NCI-H1417 (cell line): ENCODE measurements at places on chromosomes 2 and 18.
A peak's percentile ranks its signal among the peaks of the same experiment; 100 is the strongest.

- DNase-seq = no peak
These were observed 15.4 kb upstream of the TET3 start for GRCh38 chr2:73969356-73969755.

DNA sequence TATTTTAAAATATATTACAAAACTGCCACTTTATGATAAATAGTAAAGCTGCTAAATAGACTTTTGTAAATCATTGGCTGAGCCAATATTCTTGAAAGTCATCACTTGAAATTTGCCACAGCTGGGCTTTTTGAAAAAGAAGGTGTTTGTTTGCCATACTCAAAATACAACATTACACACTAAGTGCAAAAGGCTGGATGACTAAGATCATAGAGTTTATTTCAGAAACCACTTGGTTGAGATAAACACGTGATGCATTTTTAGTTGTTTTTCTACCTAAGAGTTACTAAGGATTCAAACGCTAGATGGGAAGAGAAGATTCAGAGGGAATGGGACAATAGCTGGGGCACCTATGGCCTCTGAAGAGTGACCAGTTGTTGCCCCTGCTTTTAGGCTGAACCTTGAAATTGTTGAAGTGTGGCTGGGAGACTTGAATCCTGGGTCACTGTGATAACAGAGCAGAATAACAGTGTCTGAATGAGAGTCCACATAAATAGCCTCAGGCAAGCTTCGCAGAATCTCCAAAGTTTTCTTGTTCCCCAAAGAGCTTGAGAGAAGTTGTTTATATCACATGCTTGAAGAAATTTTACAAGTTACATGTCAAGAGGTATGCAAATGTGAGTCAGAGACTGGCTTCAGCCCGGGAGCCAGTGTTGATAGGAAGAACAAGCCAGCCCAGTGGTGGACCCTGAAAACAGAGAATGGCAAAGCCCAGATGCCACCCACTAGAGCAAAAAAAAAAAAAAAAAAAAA is 409.8 kb downstream of the GPD2 start:
- no peak for DNase-seq

GRCh38 chr2:239401881-239402233 is 1.0 kb upstream of the HDAC4 start:
- DNase-seq = peak; percentile 95

- no peak for DNase-seq
These were observed 81.9 kb downstream of the CD226 start for GRCh38 chr18:69865776-69866175.

DNA sequence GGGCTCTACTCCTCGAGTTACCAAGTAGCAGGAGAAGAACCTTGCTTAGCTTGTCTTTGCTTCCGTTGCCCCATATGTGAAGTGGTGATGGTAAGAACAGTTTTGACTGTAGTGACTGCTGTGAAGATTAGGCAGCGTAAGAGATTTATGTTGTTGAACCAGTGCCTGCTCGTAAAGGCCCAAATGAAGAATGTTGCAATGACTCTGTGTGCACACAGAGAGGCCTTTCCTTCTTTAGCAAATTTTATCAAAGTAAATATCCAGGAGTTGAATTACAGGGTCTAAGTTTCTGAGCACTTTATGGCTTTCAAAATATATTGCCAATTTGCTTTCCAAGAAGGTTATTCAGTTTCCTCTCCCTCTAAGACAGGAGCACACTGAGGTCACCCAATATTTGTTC is 14.5 kb downstream of the NTSR2 start:
- DNase-seq = no peak

DNA sequence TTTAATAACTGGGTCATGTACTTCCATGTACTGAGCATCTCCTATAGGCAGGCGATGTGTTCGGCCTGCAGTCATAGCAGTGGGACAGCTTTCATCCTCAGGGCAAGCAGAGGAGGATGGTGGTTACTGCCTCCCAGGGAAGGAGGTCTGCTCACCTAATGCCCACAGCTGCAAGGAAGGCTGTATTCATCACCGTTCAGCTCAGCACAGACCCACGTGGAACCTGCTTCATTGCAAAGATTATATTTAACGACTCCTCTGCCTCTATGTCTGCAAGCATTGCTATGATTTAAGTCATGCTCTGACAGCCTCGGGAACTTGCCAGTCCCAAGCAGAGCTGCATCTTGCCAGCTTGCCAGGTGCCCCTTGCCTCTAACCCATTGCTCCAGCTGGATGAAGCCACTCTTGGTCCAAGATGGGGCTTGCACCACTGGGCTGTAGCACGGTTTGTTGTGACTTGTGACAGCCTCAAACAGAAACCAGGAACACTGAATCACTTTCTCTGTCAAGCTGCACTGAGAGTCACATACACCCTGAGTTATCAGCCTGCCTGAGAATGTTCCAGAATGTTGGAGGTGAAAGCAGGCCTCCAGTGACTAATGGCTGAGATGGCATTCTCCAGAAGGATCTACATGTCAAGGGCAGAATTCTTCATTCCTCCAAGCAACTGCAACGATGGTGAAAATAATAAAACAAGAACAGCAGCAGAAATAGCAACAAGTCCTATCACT is 651.1 kb upstream of the ID2 start:
- DNase-seq = no peak

GRCh38 chr2:43363120-43363519 is 136.7 kb upstream of the ZFP36L2 start:
- peak; percentile 22 for DNase-seq

DNA sequence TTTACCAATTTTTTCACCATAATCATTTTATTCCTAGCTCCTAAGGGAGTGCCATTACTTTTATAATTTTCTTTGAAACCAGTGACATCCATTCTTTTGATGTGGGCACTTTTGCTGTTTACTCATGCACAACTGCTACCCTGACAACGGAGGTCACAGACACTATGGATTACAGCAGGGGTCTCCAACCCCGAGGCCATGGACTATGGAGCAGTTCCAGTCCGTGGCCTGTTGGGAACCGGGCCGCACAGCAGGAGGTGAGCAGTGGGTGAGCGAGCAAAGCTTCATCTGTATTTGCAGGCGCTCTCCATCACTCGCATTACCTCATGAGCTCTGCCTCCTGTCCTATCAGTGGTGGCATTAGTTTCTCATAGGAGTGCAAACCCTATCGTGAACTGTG is 34.6 kb downstream of the PRPF40A start:
- DNase-seq = peak; percentile 15

GRCh38 chr2:222592176-222592575 is 63.7 kb downstream of the FARSB start:
- no peak for DNase-seq

GRCh38 chr18:48035556-48035860 is 105.0 kb upstream of the SMAD2 start:
- no peak for DNase-seq

DNA sequence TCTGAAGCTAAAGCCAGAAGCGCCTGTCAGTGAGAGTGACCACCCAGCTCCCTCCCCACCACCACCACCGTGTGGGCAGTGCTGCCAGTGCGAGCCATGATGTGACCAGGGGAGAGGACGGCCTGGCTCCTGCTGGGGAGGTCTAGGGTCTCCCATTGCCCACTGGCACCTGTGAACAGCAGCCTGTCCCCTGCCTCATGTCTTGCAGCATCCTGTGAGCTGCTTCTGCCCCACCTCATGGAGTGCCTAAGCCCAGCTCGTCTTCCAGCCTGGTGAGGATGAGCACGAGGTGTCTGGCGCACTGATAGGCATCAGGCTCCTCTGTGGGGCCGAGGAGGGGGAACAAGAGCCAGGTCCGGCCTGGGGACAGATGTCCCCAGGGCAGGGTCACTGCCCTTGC is 61.4 kb downstream of the FAM168B start:
- no peak for DNase-seq

GRCh38 chr2:225400546-225401400 is 1.3 kb downstream of the NYAP2 start:
- peak; percentile 28 for DNase-seq

GRCh38 chr18:75106746-75107145 is 102.2 kb downstream of the PTGR3 start:
- no peak for DNase-seq

- DNase-seq = peak; percentile 65
These were observed 370.6 kb upstream of the UBE2E3 start for GRCh38 chr2:180609626-180610340.

DNA sequence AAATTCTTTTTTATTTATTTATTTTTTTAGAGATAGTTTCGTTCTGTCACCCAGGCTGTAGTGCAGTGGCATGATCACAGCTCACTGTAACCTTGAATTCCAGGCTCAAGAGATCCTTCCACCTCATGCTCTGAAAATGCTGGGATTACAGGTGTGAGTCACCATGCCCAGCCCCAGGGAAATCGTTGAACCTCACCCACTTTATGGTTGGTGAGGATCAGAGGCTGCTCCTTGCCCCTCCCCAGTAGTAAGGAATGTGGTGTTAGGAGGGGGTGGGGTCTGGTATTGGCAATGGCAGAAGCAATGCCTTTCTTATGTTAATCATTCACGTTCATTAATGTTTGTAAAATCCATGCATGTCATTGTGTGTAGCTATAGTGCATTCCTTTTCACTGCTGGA is 161.9 kb downstream of the SUCLG1 start:
- no peak for DNase-seq

DNA sequence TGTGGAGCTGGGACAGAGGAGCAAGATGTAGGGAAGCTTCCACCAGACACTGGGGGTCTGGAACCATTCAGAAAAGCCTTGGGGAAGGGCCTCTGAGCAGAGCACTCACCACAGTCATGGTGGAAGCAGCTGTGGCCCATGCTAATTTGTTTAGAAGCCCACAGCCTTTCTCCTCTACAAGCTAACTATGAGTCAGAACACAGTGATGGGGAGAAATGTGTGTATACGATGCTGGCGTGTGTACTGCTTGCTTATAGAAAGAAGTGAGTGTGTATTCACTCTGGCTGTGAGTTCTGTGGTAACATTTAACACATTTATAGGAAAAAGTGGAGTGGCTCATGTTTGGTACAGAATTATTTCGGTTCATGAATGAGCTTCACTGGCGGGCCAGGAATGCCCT is 157.0 kb upstream of the ACAA2 start:
- DNase-seq = no peak

DNA sequence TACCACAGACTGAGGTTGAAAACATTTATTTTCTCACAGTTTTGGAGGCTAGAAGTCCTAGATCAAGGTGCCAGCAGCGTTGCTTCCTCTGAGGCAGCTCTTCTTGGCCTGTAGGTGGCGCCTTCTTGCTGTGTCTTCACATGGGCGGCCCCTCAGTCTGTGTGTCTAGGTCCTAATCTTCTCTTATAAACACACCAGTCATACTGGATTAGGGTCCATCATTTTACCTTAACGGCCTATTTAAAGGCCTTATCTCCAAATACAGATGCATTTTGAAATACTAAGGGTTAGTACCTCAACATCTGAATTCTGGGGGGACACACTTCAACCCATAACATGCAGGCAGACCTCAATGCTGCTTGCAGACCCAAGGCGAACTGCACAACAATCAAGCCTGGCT is 4.4 kb upstream of the RMC1 start:
- DNase-seq = peak; percentile 47

- DNase-seq = no peak
These were observed 176.6 kb downstream of the SH3RF3 start for GRCh38 chr2:109305490-109306167.

DNA sequence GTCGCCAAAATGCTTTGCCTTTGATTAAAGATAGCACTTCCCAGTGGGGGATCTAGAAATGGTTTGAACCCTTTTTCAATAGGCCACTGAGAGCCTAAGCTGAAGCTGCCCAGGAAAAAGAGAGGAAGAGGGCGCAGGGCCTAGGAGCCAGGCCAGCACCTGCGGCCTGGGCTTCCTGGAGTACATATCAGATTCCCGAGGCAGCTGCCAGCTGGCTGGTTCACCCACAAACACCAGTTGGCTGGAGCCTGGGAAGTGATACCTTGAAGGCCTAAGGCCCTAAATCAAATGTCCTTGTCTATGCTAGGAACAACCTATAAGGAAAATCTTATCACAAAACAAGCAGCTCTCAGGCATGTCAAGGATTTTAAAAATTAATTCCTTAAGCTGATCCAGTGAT is 37.1 kb downstream of the ANKRD44 start:
- DNase-seq = peak; percentile 76

DNA sequence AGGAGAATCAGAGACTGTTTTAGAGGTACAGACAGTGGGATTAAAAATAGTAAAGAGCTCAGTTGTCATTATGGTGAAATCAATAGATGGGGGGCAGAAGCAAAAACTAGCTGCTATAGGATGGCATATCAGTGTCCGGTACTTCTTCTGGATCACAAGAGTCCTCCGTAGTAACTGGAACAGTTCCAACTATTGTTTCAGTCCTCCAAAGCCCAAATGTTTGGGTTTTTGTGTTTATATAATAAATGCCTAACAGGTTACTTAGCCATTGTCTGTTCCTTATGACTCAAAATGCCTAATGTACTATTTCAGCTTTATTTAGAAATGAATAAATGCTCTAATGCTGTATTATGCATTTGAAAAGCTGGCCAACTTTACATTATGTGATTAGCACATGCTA is 401.2 kb downstream of the PTH2R start:
- no peak for DNase-seq

DNA sequence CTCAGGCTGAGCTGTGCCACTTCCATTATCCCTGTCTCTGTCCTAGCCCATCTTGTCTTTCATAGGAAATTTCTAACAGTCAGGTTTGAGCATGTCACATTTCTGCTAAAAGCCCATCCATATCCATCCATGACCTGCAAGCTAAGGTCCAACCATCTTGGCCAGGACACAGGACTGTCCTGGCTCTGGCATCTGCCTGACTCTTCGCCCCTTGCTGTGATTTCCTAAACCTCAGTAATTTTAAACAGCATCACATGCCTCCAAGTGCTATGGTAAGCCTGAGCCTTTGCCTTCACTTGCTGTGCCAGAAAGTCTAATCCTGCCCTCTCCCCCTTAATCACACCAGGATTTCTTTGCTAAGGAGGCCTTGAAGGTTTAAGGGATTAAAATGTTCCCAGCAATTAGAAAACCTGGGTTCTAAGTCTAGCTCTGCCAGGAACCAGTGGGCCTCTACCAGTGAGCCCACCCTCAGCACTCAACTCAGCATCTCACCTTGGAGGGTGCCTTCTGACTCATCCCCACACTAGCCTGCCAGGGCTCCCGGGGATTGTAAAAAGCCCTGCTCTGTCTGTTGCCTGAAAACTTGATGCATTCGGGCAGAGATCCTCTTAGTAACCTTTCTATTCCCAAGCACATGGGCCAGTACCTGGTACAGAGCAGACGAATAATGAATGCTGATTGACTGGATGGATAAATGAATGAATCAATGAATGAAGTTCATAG is 411.0 kb downstream of the LRATD1 start:
- no peak for DNase-seq

DNA sequence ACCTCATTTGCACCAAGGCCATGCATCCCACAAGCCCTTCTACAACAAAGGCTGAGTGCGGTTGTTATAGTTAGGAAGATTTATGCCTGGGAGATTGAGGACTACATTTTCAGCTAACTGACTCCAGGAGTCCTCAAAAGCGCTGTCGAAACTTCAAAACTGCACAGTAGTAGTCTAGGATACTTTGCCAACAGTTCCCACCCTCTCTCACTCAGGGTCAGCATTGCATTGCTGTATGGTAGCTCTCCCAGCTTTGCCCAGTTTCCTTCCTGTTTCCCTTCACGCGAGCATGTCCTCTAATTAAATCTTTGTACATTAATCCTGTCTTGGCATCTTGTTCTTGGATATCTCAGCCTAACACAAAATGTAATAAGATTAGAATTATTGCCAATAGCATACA is 420.6 kb upstream of the UBE2E3 start:
- no peak for DNase-seq
